ENCODE measurements at places on chromosomes 4 and X.

DNA sequence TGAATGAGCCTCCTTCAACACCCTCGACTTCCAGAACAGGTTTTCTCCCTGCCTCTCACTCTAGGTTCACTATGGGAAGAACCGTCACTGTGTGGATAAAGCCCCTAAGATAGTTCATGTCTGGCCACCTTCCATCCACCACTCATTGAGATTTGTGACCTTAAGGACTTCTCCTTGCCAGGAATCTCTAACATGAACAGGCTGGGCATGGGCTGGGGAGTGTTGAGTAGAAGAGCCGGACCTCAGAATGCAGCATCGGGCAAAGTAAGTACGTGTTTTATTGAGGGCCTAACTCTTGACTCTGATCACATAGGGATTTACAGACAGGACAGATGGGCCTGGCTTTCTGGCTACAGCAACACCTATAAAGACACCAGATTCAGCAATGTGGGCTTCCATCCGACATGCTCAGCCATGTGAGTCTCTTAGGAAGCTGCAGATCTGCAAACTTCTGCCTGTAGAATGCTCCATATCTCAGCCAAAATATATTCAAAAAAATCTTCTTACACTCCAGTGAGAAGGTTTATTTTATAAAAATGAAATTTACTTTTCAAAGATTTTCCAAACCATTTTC lies 26.4 kb upstream of the TRIM60 start:
- DNase-seq: no peak

DNA sequence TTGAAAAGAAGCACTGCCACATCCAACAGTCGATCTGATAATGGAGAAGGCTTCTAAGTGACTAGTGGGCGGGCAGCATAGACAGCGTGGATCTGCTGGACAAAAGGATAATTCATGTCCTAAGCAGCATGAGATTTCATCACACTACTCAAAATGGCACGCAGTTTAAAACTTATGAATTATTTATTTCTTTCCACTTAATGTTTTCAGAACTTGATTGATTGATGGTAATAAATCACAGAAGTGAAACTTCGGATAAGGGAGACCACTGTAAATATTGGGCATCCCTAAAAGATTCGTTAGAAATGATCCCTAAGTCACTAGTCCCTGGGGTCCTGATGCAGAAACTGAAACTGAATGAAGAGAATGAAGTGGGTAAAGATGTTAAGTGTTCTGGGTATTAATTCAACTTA lies 93.0 kb upstream of the ANK2 start:
- no peak for DNase-seq

- DNase-seq: no peak
Measured at GRCh38 chr4:148214529-148215166, 227.6 kb downstream of the NR3C2 start.

DNA sequence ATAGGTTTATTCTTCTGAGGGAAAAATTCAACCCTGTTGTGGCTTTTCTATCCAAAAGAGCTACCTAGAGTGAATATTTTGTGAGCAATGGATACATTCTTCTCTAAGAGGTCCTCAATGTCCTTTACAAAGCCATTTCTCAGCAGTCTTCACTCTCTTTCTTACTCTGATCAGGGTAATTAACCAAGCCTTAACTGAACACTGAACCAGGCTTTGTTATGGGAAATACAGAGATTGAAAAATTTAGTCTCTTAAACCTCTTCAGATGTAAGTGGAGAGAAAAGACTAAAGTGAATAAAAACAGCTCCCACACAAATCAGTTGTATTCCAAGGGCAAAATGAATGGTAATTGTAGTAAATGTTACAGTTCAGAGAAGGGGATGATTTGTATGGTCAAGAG lies 353.5 kb downstream of the CHIC1 start:
- no peak for DNase-seq

GRCh38 chrX:43860646-43861370 lies 21.4 kb downstream of the MAOB start:
- DNase-seq: peak; percentile 74

DNA sequence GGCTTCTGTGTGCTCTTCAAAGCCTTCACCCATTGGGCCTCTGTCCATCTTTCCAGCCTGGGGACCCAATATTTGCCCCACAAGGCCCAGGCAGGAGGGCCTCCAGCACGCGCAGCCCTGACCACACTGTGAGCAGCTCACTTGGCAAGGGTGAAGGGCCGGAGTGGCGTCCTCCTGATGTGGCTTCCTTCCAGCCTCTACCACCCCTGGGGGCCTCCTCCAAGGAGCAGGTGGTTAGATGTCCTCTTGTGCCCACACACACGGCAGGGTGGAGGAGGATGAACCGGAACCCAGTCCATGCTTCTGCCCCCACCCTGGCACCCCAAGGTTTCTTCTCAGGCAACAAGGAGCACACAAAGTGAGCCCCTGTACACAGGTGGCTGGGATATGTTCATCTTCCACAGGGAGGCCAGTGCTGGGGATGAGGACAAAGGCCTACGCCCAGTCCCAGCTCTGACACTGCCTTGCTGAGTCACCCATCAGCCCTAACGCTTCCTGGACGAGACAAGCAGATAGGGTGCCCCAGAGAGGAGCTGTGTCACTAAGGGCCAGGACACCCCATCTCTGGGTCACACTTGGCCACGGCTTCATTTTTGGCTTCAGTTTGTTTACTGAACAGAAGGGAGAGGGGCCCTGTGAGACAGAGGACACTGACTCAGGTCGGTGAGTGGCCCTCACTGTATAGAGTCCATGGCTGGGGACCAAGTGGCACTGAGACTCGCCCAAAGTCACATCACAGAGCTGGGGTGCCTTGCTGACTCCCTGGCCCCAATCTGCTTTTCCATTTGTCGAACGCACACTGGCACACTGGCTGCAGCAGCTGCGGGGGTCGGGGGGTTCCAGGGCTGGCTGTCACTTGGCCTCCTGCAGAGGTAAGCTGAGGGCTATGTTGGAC lies 1.9 kb downstream of the UBL4A start:
- DNase-seq: no peak

DNA sequence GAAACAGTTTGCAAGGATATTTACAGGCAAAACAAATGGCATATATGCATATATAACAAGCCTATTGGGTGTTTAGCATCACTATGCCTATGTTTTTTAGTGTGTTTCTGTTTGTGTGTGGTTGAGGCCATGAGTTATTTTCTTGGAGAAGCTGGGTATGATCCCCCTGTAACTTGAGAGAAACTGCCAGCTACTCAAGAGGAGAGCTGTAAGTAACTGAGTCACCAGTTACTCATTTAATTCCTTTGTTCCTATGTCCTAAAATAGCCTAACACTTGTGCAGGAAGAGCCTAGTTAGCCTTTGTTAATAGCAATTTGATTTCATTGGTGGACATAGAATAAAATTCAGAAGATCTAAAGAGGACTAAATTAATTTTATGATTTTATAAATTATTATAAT lies 79.1 kb downstream of the PWWP3B start:
- no peak for DNase-seq

DNA sequence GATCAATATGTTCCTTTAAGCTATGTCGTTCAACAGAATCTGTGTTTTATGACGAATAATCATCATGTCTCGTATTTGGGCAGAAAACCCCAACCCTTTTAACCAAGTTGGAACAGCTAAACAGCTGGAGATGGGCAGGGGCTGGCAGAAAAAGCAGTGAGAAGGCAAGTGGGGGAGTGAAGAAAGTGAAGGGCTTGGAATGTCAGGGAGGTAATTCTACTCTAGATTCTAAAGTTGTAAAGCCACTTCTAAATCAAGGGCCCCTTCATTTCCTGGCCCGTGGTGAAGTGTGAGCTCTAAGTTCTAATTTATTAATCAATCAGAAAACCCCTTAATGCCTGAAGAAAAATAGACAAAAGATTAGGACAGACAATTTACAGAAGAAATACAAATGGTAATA lies 20.4 kb downstream of the SASH3 start:
- DNase-seq: no peak

DNA sequence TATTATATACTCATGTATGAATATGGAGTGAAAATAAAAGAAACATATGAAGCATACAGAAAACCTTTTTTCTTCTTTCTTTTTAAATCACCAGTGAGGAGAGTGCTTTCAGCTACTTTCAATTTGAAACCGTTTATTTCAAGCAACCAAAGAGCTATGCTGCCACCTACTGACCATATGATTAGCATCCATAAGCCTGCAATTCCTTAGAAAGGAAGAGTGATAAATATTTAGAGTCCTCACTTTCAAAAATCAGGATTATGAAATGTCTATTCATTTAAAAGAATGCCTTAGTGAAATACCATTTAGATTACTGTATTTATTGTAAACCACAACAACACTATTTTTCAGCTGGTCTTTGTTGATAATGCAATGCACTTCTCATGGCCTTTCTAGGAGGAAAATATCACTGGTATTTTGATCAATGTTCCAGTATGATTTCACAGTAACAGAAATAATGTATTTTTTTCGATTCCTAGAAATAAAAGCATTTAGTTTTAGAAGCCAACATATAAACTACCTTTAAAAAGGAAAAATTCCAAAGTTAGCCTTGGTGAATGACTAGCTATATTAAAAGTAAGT lies 667.6 kb downstream of the PCDH18 start:
- DNase-seq: peak; percentile 32

DNA sequence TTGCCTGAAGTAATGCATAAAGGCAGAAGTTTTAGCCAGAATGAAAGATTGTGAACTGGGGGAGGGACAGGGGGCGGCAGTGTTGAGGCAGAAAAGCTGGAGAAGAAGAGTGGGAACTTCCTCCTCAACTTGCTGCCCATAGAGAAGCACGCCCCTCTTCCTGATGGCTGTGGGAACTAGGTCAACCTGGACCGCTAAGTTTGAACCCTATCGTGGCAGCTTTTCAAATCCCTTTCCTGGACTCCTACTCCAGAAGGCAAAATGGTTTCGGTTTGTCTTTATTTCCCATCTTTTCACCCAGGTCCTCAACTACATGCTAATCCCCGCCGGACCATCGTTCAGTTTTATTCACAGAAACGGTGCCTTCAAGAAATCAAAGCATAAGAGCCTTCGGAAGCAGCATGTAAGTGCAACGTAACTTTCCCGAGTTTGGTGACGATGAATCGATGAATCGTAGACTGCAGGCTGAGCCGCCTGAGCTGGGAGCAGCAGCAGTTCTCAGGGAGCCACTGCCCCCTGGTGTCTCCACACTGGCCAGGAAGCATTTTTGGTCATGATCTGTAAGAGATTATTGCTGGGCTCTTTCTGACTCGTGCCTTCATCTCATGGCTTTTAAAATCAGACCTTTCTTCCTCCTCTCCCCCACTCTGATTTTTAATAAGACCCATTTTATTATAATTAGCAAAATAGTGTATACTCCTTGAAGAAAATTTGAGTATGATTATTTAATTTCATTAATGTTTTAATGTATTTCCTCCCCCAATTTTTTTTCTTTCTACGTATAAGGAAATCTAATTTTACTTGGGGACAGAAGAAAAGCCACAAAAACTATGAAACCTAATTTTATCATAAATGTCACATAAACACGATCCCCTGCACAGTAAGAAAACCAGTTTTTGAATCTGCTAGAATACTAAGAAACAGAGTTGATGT lies 21.4 kb downstream of the SPINK2 start:
- DNase-seq: peak; percentile 67

DNA sequence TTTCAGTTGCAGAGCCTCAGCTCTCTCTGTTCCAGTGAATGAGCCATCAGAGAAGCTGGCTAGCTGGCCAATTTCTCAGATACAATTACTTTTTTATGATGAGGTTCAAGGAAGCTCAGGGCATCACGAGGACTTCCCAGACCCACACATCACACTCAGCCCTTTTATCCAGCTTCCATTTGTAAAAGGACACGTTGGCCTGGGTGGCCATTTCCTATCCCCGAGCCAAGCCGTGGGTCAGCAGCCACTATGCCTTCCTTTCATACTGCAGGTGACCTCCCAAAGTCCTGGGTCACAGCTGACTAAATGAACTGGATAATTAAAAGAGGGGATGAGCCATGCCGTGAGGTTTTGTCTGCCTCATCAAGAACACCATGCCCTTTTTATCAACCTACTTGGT lies 236.9 kb upstream of the PPARGC1A start:
- DNase-seq: no peak

- DNase-seq: no peak
Measured at GRCh38 chr4:167114416-167114971, 119.8 kb downstream of the SPOCK3 start.

DNA sequence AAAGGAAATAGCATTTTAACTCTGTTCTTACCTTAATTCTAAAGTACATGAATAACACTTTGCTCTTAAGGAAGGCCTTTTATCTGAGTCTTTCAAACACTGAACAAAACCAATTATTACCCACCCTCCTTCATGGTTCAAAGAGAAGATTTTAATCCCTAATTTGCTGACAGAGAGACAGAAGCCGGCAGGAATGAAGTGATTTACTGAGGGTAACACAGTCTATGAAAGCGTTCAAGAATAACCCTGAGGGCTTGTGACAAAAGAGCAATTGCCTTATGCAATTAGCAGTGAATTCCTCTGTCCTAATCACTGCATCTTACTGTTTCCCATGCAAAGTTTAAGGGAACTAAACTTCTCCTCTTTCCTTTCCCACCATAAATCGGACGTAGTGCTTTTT lies 144.1 kb downstream of the PACRGL start:
- no peak for DNase-seq

GRCh38 chr4:122617597-122618593 lies 3.0 kb downstream of the IL21 start:
- DNase-seq: no peak

- DNase-seq: no peak
Measured at GRCh38 chr4:107818301-107818910, 6.3 kb upstream of the SGMS2 start.

- DNase-seq: no peak
Measured at GRCh38 chrX:11341274-11342201, 48.3 kb downstream of the AMELX start.

DNA sequence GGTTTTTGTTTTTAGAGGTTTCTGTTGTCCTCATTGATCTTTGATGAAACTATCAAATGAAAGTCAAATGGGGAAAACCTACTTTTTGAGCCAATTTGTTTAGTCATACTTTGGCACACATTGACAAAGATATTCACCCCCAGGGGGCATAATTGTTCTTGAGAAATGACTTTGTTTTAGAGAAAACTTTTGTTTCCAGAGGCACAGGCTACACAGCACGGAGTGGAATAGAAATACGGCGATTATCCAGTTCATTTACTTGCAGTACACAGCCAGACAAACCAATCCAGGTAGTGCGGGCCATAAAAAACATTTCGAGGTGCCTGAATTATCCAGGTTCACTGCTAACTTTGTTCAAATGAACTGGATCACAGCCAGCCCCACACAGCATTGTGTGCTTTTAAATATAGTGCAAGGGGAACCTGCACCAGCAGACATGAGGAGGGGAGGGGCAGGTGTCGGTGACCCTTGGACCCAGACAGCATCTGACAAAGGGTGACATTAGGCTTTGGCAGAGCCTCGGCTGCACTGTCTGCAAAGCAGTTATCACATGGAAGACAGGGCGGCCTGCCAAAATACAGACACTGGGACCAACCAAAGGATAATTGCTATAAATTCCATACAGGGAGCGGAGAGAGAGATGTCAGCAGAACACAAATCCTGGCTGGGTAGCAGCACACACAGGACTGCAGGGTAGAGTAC lies 179.6 kb upstream of the NOCT start:
- DNase-seq: no peak

- DNase-seq: no peak
Measured at GRCh38 chr4:158422546-158422945, 99.1 kb upstream of the RXFP1 start.
